Activated CD4-positive, alpha-beta T cell treated with anti-CD3 and anti-CD28 coated beads, Interleukin-2, amount 10 ng/mL, durations not matched to agents 24 days and 14 days (primary cell): ENCODE measurements at places on chromosomes 5 and 9. TPM values are rescaled to one million over a fixed set of nuclear protein-coding genes. Genes with fewer than 3 reads are reported as not detected.

DNA sequence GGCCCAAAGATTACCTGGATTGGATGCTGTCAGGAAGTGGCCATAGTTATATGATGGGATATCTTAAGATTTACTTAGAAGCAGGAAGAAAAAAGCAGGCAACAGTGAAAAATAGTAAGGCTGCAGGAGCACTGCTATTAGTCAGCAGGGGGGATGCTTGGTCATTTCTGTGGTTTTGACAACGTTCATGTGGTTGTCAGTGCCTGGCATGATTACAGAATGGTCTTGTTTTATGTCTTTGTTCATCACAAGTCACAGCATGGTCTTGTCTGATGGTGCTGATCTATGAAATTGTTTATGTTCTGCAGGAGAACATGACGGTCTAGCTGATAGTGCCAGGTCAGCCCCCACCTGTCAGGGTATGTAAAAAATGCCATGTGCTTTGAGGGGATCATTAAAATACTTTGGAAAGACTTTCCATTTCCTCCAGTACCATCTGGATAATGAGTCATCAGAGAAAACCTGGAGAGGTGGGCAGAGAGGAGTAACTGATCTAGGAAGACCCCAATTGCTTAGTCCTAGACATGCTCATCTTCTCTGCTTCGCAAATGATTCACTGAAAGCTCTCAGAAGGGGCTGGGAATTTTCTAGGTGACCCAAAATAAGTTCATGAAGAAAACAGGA, 48.5 kb downstream of the PLGRKT start:
- DNase-seq: peak; percentile 62

Gene ALDH1B1
- total RNA-seq: 35.2 and 36.5 TPM in 2 replicates

Gene TTC23L
- not detected in 2 replicates for total RNA-seq

Gene SLC34A1
- total RNA-seq: not detected in 2 replicates
